Stimulated activated CD8-positive, alpha-beta memory T cell treated with anti-CD3 and anti-CD28 coated beads, Interleukin-7, amount 100 ng/mL, for 48 hours (primary cell): ENCODE measurements at places on chromosomes 7 and 10.

DNA sequence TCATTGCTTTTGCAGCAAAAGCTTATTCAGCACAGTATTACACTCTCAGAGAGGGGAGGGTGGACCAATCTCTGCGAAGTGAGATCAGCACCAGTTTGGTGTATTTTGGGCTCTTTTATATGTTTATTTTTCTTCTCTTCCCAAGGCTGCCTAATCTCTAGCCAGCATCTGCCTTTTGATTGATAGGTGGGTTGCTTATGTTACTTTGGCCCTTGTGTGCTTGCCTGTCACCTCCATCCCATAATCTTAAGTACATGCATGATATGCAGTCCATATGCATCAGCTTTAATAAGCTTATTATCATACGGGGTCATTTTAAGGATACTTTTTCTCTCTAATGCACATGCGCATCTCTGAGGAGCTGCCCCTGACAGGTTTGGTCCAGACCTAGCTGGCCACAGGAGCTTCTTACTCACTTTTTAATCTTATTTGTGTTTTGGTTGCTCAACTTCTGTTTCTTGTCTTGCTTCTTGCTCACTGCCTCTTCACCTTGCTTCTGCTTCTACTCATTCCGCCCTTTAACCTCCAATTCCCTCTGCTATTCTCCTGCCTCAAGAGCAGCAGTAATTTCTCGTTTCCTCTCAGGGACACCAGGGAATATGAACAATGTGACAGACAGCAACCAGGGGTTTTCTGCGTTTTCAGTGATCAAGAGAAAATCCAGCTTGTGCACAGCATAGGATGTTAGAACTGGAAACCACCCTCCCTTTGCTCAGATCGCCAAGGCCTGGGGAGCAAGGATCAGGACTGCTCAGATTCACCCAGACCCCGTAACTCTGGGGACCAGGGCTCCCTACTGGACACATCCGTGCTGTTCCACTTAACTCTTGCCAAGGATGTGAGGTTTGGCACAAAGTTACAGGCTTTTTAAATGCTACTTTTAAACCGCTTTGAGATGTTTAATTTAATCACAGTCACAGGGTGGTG lies 10.0 kb downstream of the RGR start:
- DNase-seq: no peak

GRCh38 chr7:104986628-104987259 lies 27.3 kb upstream of the KMT2E start:
- no peak for DNase-seq

GRCh38 chr10:111086574-111086973 lies 9.7 kb downstream of the ADRA2A start:
- no peak for DNase-seq

GRCh38 chr10:133403359-133403758 lies 9.4 kb downstream of the MTG1 start:
- DNase-seq: no peak

DNA sequence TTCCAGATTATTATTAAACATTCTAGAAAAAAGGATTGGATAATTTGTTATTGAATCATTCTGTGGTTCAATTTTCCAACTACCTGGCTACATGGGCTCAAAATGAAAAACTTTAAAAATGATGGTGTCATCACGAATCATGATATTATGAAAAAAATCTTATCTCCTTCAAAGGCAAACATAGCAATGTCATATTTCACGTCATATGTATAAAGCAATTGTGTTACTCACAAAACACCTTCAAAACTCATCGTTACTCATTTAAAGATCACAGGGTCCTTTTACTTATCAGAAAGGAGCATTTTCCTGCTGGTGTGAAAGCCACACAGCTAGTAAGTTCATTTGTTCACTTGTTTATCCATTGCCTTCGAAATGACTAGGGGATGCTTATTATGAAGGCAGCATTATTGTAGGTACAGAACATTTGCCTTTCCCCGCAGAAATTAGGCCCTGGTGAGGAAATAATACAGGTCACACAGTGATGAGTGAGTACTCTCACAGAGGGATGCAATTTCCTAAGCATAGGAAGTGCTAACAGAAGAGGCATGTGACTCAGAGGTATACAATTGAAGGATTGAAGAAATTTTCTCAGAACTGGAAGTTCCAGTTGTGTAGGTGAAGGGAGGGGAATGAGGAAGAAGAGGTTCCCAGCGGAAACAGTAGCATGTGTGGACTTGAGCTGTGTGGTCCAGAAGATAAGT lies 478.7 kb downstream of the INHBA start:
- DNase-seq: no peak

- DNase-seq: no peak
Measured at GRCh38 chr7:280461-280860, 9.5 kb upstream of the FOXL3 start.

DNA sequence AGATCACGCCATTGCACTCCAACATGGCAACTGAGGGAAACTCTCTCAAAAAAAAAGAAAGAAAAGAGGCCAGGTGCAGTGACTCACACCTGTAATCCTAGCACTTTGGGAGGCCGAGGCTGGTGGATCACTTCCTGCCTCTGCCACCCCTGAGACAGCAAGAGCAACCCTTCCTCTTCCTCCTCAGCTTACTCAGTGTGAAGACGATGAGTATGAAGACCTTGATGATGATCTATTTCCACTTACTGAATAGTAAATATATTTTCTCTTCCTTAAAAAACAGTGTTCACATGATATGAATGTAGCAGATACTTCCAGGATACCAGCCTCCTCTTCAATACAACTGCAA lies 2.1 kb upstream of the ZKSCAN1 start:
- peak; percentile 49 for DNase-seq

DNA sequence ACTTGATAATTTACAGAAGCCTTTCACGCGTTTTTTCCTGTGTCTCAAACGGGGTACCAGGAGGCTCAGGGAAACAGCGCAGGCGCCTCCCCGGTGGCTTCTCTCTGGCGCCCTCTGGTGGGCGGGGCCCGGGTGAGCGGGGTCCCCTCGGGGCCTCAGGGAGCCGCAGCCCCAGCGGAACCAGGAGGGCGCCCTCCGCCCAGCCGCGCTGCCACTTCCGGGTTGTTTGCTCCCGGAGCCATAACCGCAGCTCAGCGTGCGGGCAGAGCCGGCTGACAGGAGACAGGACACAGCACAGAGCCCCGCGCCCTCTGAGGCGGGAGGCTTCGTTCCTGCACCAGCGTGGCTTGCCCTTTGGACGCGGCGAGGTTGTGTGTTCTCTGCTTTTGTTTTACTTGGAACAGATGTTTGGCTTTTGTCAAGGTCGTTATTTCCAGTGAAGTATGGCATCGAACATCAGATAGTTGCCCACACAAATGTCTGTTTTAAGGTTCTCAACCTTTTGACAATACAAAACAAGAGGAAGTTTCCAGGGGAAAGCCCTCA lies 6.9 kb upstream of the CYP2E1 start:
- peak; percentile 89 for DNase-seq

- no peak for DNase-seq
Measured at GRCh38 chr7:35565927-35566326, 129.0 kb downstream of the HERPUD2 start.

- no peak for DNase-seq
Measured at GRCh38 chr10:53003094-53003493, 230.5 kb upstream of the MBL2 start.

DNA sequence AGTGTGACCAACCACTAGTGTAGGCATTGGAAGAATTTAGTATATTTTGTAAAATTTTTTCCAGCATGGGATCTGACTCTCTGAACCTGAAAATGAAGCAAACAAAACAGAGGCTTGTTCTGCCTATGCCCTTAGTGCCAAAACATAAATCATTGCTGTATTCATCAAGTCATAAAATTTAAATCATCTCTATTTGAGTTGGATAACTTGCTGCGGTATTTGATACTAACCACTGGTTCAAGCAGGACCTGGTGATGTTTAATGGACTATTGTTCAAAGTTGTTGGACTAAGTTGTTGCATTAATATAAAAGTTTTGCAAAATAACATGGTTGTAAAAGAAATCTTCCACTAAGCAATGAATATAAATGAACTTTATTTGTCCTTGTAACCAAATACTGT lies 19.8 kb upstream of the RPA3 start:
- DNase-seq: no peak

- no peak for DNase-seq
Measured at GRCh38 chr10:107214261-107214660, 49.8 kb upstream of the SORCS1 start.

- DNase-seq: no peak
Measured at GRCh38 chr10:110002801-110003523, 4.8 kb upstream of the ADD3 start.

DNA sequence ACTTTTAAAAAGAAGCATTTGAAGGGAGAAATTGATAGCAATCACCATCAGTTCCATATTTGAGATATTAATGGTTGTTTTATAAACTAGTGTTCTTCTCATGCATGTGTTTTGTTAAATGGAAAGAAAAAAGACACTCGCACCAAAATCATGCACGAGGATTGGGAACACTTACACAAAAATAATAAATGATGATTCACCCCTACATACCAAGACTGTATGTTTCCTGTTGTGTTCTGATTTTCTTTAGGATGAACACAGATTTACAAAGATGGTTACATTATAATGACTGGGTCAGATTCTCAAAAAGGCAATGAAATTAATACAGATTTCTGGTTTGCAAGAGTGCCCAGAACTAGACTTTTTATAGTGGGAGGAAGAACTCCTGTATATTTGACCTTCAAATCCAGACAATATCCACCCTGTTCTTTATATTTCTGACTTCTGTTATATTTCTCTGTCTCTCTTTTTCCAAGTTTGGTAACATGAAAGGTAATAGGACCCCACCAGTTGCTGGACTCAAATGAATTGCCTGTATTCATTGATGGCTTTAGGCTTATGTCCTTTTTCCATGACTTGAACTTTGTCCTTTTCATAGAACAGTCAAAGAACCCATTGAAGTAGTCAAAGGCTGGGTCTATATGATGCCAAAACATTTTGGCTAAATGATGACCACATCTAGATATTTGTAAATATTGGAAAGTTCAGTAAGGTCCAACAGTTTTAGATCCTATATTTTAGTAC lies 54.4 kb downstream of the SEMA3A start:
- no peak for DNase-seq

- no peak for DNase-seq
Measured at GRCh38 chr7:124908259-124908658, 21.4 kb downstream of the POT1 start.

DNA sequence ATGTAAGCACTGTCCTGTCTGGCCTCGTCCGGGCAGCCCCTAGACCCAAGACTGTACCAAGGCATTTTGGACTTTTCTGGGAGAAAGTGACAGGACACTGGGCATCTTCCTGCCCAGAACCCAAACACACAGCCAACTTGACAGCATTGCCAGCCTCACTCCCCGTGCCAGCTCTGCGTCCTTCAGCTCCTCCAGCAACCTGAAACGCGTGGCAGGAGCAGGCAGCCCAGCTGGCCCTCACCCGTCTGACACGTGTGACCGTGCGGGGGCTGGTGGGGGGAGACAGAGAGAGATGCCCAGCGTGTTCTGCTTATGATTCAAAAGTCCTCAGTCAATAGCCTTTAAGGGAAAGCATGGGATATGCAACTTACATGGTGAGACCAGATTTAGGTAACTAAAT lies 50.3 kb upstream of the SLC29A3 start:
- DNase-seq: no peak

GRCh38 chr10:130015075-130015695 lies 51.1 kb upstream of the EBF3 start:
- no peak for DNase-seq

DNA sequence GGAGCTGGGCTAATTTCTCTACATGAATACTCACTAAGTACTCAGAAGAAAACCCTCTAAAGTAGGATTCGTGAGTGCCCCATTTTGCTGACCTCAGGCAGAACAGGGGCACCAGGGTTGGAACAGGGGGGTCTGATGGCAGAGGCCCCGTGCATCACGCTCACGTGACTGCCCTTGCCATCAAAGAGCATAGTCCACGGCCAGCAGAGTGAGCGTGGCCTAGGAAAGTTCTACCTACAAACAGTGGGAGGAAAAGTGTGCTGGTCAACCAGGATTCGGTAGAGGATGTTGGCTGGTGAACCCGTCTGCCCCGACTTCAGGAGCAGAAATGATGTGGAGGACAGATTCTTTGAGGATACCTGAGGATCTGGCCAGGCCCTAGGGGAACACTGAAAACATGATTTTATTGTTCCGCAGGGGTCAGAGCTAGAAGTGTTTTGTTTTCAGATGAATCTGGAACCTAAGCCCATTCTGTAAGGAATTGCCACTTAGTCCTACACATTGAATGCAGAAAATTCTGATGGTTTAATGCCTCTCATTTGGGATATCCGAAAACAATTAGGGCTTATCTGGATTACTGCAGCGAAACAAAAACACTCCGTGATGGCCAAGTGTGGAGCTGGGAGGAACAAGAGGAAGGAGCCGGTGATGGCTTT lies 138.8 kb upstream of the SHH start:
- no peak for DNase-seq

- DNase-seq: no peak
Measured at GRCh38 chr10:50469288-50469687, 154.5 kb downstream of the SGMS1 start.

DNA sequence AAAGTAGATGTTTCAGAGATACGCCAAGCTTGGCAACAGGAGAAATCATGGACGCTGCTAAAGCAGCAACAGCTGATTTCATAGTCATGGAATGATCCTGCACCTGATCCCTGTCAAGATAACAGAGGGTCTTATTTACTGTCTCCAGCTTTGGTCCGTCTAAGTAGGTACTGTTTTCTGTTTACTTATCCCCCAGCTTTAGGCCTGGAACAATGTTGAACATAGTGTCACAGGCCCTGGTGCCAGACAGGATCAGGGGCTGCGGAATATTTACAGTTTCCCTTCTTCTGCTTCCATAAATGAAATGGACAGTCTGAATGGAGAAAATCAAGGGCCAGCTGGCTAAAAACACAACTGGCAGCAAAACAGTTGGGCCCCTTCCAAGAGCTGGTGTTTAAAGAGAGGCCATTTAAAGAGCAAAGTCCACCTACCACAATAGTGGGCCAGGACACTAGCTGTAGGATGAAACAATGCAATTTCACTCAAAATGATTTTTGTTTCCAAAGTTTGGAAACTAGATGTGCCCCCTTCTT lies 2.9 kb downstream of the GPR37 start:
- no peak for DNase-seq

GRCh38 chr7:92075455-92076158 lies 58.7 kb downstream of the CYP51A1 start:
- DNase-seq: no peak

- no peak for DNase-seq
Measured at GRCh38 chr7:22355620-22356009, 1.3 kb downstream of the RAPGEF5 start.

DNA sequence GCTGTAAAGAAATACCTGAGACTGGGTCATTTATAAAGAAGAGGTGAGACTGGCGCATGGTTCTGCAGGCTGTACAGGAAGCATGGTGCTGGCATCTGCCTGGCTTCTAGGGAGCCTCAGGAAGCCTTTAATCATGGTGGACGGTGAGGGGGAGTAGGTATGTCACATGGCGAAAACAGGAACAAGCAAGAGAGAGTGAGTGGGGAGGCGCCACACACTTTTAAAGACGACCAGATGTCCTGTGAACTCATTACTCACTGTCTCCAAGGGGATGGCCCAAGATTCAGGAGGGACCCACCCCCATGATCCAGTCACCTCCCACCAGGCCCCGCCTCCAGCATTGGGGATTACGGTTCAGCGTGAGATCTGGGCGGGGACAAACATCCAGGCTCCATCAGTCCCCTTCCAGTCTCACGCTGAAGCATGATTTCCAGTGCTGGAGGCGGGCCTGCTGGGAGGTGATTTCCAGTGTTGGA lies 3.2 kb downstream of the ZNF316 start:
- DNase-seq: no peak

GRCh38 chr10:33963729-33964128 lies 629.3 kb upstream of the NRP1 start:
- DNase-seq: no peak

GRCh38 chr10:87979847-87980246 lies 116.4 kb downstream of the PTEN start:
- DNase-seq: no peak
